ENCODE measurements at places on chromosomes 4 and X.

DNA sequence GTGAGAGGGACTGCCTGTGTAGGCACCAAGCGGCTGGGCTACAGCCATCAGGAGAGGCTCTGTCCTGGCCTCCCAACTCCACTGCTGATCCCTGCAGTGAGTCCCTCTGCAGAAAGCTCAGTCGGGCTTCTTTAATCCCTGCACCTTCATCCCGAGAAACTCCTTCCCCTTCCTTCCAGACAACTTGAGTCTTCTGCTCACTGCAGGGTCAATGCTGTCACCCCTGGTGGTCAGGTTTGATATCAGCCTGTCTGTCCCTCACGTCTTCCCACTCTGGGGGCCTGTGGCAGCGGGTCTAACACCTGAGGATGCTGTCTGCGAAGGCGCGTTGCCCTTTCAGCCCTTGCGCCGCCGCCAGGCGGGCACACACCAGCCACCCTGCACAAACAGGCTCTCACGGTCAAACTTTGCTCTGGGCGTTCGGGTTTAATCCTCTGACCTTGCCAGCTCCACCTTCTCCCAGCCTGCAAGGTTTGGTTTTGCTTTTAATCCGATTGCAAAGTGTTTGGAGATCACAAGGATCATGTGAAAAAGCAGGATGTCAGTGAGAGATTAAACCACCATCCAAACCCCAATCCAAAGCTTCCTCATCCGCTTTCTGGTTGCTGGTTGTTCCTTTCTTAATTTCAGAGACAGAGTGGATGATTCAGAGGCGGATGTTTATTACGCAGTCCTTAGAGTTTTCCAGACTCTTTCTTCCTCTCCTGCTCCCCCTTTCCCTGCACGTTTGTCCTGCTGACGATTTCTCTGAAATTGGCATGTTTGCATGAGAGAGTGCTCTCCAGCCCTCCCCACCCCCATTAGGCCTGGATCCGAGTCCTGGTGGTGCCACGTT lies 74.8 kb upstream of the SLC34A2 start:
- DNase-seq, result no peak

- DNase-seq, result no peak
Measured at GRCh38 chr4:519885-520682, 21.1 kb downstream of the PIGG start.

GRCh38 chr4:188214861-188215260 lies 75.6 kb downstream of the TRIML1 start:
- DNase-seq, result no peak

DNA sequence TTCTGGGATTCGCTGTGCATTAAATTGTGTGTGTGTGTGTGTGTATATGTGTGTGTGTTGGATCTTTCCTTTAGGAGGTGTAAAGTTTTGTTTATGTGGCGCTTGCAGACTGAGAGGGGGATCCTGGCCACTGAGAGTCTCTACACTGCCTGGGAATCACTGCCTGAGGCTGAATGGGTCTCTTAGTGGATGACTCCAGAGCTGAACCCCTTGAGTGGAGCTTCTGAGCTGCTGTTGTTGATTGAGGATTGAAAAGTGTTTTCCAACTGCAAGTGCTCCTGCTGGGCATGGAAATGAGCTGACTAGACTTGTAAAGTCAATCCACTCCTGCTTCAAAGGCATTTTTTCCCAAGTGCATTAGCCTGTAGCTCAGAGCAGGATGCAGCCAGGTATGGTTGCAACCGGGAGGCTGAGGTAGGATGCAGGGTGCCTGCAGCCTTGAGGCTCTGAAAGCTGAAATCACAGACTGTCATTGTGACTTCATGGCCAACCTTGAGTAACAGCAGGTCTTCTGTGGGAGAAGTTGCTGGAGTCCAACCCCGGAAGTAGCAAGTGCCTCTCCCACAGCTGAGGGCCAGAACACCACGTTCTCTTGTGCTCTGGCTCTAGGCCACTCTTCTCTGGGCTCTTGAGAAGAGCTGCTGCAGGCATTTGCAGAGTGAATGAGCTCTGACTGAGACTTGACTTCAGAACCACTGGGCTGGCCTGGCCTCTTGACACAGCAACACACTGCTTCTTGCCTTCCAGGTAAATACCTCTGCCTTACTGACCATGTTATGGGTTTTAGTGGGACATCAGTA lies at the start of gene TBX22:
TSS of gene TBX22 (plus strand) at position 613 of the 800 bp plus-strand sequence. CDS start 7,517 bp downstream, outside the sequence.
- no peak for DNase-seq

DNA sequence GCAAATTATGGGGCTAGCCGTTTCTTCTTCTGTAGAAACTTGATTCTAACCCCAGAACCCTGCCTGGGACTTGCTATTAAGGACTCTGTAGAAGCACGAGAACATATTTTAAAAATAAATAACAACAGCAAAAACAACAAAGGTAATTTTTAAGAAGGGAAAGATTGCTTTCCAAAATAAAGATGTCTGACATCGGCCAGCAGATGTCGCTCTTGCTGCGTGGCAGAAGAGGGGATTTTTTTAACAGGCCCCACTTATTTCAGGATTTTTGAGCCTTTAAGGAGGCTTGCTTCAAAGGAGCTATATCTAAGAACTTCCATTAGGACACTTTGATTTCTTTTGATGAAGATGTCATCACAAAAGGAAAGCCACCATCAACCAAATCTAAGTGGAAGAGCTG lies 62.8 kb upstream of the EGFL6 start:
- peak; percentile 32 for DNase-seq

DNA sequence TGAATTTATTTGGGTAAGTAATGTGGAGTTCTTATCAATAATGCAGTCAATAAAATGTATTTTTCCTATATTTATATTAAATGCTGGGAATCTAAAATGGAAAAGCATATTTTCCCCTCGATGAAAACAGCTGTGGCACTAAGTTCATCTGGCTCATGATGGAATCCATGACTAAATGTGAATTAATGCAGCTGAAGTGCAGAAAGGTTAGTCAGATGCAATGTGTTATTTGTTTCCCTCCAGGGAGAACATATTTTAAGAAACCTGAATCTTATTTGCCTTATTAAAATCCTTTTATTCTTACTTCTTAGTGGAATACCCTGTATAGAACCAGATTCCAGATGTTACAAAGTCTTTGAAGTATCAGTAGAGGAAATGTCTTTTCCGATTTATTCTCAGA lies 247.9 kb downstream of the ARHGAP24 start:
- DNase-seq, result no peak

DNA sequence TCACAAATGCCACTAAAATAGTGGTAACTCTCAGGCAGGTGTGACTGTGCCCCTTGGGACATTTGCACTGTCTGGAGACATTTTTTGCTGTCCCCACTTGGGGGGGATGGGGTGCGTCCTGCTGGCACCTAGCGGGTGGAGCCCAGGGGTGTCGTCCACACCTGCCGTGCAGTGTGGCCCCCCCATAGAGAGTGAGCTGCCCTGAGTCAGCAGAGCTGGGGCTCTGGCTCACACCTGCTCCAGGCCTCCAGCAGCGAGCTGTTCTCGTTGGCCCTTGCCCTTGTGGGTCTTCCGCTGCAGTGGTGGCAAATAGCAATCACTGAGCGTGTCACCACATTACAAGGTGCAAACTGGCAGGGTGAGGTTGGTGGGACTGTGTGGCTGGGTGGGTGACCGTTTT lies 64.6 kb downstream of the CLDN34 start:
- DNase-seq, result no peak

- DNase-seq, result no peak
Measured at GRCh38 chr4:52961666-52962412, 99.7 kb downstream of the RASL11B start.

- DNase-seq, result no peak
Measured at GRCh38 chrX:101164766-101165590, 54.6 kb upstream of the DRP2 start.

DNA sequence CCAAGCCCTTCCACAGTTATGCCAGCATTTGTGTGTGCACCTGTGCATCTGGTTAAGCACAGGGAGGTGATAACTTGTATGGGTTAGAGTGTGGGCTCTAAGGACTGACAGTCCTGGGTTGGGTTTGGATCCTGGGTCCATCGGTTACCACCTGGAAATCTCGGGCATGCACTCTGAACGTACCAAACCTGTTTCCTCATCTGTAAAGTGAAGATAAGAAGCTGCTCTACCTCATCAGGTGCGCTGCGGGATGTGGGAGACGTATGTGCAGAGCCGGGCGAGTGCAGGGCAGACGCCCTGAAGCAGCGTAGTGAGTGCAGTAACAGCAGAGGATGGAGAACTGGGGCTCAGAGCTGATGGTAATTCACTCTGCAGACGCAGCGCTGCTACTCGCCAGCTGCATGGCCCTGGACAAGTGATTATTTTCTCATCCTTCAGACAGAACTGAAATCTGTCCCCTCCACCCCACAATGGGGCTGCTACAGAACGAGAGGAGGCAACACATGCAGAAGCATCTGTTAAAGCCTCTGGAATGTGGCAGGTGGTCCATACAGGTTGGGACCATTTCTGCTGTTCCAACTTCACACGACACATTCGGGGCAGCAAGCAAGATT lies 64.4 kb downstream of the HADH start:
- no peak for DNase-seq

DNA sequence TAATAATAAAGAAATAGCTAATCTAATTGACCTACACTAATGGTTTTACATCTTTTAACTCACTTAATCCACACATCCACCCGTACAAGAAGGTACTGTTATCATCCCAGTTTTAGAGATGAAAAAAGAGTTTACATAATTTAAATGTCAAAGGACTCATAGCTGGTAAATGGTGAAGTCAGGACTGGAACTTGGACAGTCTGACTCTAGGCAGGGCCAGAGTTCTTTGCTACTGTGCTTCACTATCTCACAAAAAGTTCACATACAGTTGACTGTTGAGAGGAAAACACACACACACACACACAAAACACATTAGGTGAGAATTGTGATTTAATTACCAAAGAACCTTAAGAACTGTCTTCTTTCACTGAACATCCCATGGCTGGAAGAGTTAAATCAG lies 71.2 kb upstream of the PRSS48 start:
- DNase-seq, result no peak

- peak; percentile 2 for DNase-seq
Measured at GRCh38 chrX:135984791-135985156, 461 bp upstream of the SLC9A6 start.

DNA sequence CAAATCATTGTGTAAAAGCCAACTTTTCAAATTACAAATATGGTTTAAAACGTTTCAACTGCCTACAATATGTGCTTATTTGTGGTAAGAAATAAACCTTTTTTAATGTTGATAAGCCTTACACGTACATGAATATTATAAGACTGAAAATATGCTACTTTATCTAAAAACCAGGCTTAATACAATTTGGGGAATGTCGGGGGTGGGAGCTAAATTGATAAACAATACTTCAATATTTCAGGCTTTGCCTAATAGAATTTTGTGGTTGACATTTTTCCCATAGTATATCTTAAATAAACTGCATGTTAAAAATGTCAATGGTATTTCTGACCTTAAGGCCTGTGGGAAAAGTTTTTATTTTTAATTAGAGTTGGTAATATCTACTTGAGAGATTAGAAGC lies 69.8 kb upstream of the SLIT2 start:
- DNase-seq, result no peak

DNA sequence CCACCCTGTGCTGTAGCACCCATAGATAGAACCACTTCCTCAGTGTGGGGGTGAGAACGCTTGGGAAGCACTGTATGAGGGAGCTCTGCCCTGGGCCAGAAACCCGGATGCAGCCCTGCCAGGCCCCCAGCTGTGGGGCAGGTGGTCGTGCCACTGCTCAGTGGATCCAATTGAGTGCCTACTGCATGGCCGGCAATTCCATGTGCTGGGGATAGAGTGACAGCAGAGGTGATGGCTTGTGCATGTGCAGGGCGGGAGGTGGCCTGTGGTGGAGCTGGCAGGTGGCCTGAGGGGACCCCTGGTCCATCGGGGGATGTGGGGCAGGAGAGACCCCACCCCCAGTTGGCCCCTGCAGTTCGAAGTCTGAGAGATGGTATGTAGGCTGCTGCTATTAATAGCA lies 60.4 kb downstream of the TRMT44 start:
- no peak for DNase-seq

DNA sequence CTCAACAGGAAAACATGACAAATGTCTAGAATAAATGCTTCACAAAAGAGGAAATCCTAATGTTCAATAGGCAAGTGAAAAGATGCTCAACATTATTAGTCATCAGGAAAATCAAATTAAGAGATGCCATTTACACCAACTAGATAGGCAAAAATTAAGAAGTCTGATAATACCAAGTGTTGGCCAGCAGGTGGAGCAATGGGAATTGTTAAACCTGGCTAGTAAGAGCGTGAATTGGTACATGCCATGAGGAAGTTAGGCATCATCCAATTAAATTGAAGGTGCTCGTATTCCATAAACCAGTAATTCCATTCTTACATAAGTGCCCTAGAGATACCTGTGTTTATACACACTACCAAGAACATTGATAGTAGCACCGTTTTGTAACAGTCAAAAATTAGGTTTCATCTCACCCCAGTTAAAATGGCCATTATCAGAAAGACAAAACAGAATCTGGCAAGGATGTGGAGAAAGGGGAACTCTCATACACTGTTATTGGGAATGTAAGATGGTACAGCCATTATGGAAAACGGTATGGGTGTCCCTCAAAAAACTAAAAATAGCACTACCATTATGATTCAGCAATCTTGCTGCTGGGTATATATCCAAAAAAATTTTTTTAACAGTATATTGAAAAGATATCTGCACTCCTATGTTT lies 14.0 kb upstream of the ZCCHC18 start:
- peak; percentile 79 for DNase-seq

- no peak for DNase-seq
Measured at GRCh38 chr4:5719350-5720055, 8.5 kb downstream of the EVC start.

- DNase-seq, result no peak
Measured at GRCh38 chrX:27893211-27893610, 85.4 kb downstream of the MAGEB10 start.

DNA sequence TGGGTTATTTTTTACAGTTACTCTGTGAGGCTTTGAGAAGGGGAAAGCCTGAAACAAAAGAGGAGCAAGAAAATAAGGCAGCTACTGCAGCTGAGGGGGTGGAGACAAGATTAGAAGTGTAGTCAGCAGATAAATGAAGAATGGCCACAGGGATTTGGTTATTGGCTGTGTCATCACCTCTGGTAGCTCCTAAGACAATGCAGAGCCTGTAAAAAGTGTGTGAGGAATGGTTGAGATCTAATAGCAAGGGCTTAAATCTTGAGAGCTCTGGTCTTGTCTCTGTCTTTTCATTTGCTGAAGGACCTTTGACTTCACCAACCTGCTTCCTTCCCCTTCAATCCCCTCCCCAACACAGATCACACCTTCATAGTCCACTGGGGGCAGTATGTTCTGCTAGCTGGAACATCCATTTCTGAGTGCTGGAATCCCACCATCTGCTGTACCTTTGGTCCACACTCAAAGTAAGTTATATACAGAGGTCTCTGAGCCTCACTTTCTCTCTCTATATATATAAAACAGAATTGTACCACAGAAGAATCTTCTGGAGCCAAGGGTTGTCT lies 213.7 kb upstream of the ZIC3 start:
- no peak for DNase-seq

- DNase-seq, result no peak
Measured at GRCh38 chr4:11495818-11496217, 67.1 kb upstream of the HS3ST1 start.

- no peak for DNase-seq
Measured at GRCh38 chr4:17523662-17524061, 8.7 kb downstream of the CLRN2 start.

DNA sequence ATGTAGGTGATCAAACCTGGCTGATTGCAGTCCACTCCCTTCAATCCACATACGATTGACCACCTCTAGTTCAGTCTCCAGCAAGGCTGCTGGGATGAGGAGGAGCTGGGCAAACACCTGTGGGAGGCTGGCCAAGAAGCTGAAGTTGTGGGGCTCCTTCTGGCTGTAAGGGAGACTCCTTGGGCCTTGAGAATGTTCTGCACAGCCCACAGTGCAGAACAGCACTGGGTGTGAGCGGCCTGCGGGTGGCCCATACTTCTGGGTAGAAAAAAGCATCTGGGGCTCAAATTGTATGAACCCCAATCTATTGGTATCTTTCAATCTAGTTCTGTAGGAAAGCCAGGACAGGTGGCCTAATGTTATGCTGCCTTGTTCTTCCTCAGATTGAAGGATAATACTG lies 1608.8 kb upstream of the PCDH10 start:
- DNase-seq, result no peak

All from HT-29 (cell line).